ENCODE measurements at places on chromosomes 7 and 10.

DNA sequence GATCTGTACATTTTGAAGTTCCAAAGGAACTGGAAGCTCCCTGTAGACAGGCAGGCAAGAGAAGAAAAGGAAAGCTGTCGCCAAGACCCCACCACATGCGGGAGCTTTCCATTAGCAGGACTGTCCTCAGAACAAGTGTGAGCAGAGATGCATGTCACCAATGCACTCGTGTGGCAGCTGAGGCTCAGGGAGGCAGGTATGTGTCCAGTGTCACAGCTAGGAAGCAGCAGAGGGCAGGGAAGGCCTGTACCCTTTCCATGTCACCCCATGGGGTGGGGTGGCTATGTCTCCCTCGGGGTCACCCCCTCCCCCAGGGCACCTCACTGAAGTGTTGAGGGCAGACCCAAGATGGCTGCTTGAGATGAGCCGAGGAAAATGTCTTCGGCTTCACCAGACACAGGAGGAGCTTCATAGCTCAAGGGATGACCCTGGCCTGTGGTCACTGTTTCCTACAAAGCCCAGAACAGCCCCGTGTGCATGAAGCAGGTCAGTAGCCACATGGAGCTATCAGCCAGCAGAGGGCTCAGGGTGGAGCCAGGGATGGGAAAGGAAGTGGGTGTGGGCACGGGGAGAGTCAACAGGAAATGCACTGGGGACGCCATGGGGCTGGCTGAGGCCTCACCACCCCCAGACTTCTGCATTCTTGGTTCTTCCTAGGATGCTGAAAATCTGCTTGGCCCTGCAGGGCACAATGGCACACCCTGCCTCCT lies 96.6 kb downstream of the FAM53B start:
- H3K36me3 ChIP-seq: no peaks in the 10 kb centered on the region
- no peaks in the 10 kb centered on the region for H3K27me3 ChIP-seq
- peaks cover 10% of the 10 kb centered on the region for H3K4me1 ChIP-seq
- H3K4me3 ChIP-seq: no peak overlapping the region
- DNase-seq: no peak
- H3K27ac ChIP-seq: no peak overlapping the region

DNA sequence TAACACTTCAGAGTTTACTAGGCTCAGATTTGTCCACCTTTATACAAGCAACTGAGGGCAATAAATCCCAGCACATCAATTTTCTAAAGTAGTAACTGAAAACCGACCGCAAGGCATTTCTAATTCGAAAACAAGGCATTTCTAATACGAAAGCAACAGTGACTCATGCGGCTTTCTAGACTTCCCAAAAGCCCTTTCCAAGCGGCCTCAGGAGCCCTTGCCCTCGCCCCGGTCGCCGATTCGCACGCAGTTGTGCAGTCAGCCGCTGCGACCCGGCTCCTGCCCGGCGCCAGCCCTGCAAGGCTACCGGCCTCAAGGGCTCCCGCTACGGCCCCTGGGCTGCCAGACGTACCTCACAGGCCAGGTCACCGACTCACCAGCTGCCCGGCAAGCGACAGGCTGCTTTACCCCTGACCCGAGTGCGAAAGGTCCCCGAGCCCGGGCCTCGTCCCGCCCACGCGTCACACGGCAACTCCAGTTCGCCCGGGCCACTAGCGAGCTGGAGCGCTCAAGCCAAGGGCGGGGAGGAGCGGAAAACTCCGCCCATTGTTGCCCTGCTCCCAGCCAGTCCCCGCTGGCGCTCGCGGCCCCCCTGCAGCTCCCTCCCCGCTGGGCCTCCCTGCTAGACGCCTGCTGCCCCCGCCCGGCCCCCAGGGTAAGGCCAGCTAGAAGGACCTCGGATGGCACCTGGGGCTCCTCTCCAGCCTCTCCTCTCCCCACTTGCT lies 7.3 kb downstream of the NCOA4 start:
- H3K36me3 ChIP-seq: no peaks in the 10 kb centered on the region
- H3K27ac ChIP-seq: peak overlapping the region; percentile 51
- DNase-seq: peak; percentile 68
- peaks cover 3% of the 10 kb centered on the region for H3K4me1 ChIP-seq

DNA sequence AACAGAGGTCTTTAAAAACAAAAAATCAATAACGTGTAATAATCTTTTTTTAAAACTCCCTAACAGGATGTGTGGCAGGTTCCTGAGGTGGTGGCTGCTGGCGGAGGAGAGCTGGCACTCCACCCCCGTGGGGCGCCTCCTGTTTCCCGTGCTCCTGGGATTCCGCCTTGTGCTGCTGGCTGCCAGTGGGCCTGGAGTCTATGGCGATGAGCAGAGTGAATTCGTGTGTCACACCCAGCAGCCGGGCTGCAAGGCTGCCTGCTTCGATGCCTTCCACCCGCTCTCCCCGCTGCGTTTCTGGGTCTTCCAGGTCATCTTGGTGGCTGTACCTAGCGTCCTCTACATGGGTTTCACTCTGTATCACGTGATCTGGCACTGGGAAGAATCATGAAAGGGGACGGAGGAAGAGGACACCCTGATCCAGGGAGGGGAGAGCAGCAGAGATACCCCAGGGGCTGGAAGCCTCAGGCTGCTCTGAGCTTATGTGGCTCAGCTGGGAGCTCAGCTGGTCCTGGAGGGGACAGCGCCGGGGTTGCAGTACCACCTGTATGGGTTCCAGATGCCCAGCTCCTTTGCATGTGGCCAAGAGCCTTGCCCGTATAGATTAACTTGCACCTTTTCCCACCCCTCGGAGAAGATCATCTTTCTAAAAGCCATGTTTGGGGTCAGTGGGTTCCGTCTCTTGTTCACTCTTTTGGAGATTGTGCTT lies 16.7 kb upstream of the AZGP1 start:
- peaks cover 4% of the 10 kb centered on the region for H3K4me1 ChIP-seq
- DNase-seq: no peak
- H3K36me3 ChIP-seq: no peaks in the 10 kb centered on the region
- no peak overlapping the region for H3K27ac ChIP-seq
- H3K4me3 ChIP-seq: no peak overlapping the region
- H3K27me3 ChIP-seq: no peaks in the 10 kb centered on the region

DNA sequence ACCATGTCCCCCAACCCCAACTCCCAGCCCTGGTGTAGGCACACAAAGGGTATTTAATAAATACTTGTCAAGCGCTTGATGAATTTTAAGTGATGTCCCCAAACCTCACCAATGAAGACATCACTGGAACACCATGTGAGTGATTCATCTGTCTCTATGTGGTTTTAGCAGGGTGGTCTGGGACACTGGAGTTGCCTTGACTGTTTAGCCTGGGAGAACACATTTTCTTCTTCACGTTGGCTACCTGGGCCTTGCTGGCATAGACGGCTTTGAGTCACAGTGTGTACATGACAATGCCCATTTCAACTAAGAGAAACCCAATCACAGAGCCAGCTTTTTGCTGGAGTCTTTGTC lies 24.8 kb upstream of the SHH start:
- no peak for DNase-seq
- no peaks in the 10 kb centered on the region for H3K27me3 ChIP-seq
- H3K4me3 ChIP-seq: no peak overlapping the region
- H3K27ac ChIP-seq: no peak overlapping the region

- DNase-seq: no peak
- no peak overlapping the region for H3K27ac ChIP-seq
- H3K36me3 ChIP-seq: no peaks in the 10 kb centered on the region
- H3K27me3 ChIP-seq: no peaks in the 10 kb centered on the region
- no peaks in the 10 kb centered on the region for H3K4me1 ChIP-seq
- no peak overlapping the region for H3K4me3 ChIP-seq
Measured at GRCh38 chr10:52652431-52653262, 119.9 kb downstream of the MBL2 start.

DNA sequence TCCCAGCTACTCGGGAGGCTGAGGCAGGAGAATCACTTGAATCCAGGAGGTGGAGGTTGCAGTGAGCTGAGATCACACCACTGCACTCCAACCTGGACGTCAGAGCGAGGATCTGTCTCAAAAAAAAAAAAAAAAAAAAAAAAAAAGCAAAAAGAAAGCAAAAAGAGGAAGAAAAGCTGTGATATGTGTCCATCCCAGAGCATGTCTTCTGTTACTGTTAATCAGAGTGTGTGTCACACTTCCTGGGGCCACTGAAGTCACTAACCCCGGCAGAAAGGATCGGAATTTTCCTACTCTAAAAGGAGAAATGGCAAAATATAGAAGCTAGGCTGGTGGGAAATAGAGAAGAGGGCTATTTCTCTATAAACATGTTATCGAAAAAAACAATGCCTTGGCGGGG lies 11.9 kb downstream of the PIK3AP1 start:
- H3K27me3 ChIP-seq: no peaks in the 10 kb centered on the region
- no peak overlapping the region for H3K4me3 ChIP-seq
- H3K27ac ChIP-seq: no peak overlapping the region
- no peak for DNase-seq
- no peaks in the 10 kb centered on the region for H3K36me3 ChIP-seq
- no peaks in the 10 kb centered on the region for H3K4me1 ChIP-seq

DNA sequence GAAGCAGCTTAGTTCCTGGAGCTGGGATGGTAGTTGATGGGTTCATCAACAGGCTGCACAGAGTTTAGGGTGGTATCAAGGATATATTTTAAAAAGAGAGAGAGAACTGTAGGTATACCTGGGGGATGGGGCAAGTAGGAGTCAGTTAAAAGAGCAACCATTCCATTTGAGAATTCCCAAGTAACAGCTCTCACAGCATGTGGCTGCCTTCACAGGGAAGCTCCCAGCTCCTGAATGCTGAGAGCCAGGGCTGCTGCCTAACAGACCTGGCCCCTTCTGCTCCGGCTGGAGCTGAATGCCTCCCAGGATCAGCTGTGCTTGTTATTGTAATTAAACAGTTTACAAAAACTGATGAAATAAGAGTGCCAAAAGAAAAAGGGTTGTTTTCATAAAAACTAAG lies 58.8 kb upstream of the GPR26 start:
- H3K36me3 ChIP-seq: no peaks in the 10 kb centered on the region
- H3K27me3 ChIP-seq: no peaks in the 10 kb centered on the region
- DNase-seq: no peak
- no peak overlapping the region for H3K27ac ChIP-seq

- no peak for DNase-seq
- no peaks in the 10 kb centered on the region for H3K4me1 ChIP-seq
- no peaks in the 10 kb centered on the region for H3K27me3 ChIP-seq
Measured at GRCh38 chr7:47145186-47145725, 436.7 kb downstream of the TNS3 start.

GRCh38 chr10:75679536-75679935 lies 248.1 kb downstream of the LRMDA start:
- no peaks in the 10 kb centered on the region for H3K27me3 ChIP-seq
- H3K4me1 ChIP-seq: no peaks in the 10 kb centered on the region
- DNase-seq: no peak
- no peak overlapping the region for H3K4me3 ChIP-seq
- no peaks in the 10 kb centered on the region for H3K36me3 ChIP-seq

GRCh38 chr10:77500754-77501151 lies 136.9 kb downstream of the KCNMA1 start:
- no peaks in the 10 kb centered on the region for H3K27me3 ChIP-seq
- H3K36me3 ChIP-seq: no peaks in the 10 kb centered on the region
- peaks cover 9% of the 10 kb centered on the region for H3K4me1 ChIP-seq
- no peak overlapping the region for H3K4me3 ChIP-seq
- H3K27ac ChIP-seq: no peak overlapping the region
- no peak for DNase-seq

DNA sequence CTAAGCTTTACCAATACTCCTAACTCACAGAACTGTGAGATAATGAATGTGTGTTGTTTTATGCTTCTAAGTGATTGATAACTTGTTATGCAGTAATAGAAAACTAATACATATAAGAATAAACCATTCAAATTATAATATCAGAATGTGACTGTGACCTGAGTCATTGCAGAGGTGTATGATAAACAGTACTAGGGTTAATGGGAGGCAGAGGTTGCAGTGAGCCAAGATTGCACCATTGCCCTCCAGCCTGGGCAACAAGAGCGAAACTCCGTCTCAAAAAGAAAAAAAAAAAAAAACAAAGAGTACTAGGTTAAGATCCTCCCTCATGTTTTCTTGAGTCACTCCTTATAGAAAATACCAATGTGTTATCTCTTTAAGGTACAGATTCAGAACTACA lies 950.3 kb downstream of the SORCS1 start:
- H3K36me3 ChIP-seq: no peaks in the 10 kb centered on the region
- H3K27ac ChIP-seq: no peak overlapping the region
- no peak overlapping the region for H3K4me3 ChIP-seq
- no peaks in the 10 kb centered on the region for H3K27me3 ChIP-seq

DNA sequence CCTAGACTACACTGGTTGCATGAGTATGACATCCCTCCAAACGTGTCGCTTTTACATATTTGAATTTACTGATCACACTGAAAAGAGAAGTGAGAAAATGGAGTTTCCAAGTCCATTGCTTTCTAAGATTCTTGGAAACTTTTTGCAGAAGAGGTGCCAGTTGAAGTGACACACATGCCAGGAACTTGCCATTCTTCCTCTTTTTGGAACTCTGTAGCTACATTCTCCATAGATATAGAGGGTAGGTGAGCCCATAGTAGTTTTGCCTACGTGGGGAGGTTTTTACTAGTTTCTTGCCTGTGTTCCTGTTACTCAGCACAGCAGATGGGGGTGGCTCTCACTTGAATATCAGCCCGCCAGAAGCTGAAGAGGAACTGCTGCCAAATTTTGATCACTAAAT lies 286.6 kb upstream of the NRP1 start:
- no peak overlapping the region for H3K27ac ChIP-seq
- no peaks in the 10 kb centered on the region for H3K27me3 ChIP-seq
- H3K36me3 ChIP-seq: no peaks in the 10 kb centered on the region
- no peak for DNase-seq
- H3K4me1 ChIP-seq: no peaks in the 10 kb centered on the region
- H3K4me3 ChIP-seq: no peak overlapping the region

DNA sequence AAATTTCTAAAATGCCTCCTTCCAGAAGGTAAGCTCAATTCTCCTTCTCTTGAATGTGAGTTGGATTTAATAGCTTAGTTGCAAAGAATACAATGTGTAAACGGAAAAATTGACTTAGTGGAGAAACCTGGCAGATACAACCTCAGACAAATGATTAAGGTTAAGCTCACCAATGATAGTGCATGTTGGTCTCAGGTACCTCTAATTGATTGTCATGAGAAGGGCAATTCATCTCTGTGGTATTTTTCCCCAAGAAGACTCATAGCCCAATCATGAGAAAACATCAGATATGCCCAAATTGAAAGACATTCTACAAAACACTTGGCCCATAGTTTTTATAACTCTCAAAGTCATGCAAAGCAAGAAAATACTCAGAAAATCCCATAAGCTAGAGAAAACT lies 36.2 kb upstream of the TMEM106B start:
- no peak for DNase-seq
- no peak overlapping the region for H3K27ac ChIP-seq

DNA sequence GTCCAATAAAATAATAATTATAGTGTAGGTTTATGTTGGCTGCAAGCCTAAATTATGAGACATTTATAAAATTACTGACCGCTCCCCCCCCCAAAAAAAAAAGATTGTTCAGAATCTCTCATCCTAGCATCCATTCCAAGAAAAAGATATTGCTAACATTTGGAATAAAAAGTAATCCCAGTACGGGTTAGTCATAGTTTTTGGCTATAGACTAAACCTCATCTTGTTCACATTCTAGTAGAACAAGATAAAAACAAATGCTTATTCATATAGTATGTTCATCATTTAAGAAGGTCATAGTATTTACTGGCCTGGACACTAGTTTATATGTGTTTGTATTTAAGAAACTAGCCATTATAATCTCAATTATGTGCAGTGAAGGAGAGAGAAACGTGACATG lies 44.0 kb downstream of the ADK start:
- H3K27ac ChIP-seq: no peak overlapping the region
- H3K27me3 ChIP-seq: no peaks in the 10 kb centered on the region
- H3K4me1 ChIP-seq: no peaks in the 10 kb centered on the region

- H3K27me3 ChIP-seq: no peaks in the 10 kb centered on the region
- H3K4me1 ChIP-seq: no peaks in the 10 kb centered on the region
- no peak overlapping the region for H3K27ac ChIP-seq
- H3K4me3 ChIP-seq: no peak overlapping the region
Measured at GRCh38 chr10:93712593-93712992, 10.2 kb upstream of the FRA10AC1 start.
